DMS153 (cell line): ENCODE measurements at places on chromosomes 1 and 21.

GRCh38 chr1:99748419-99748818, 18.0 kb downstream of the FRRS1 start:
- DNase-seq, result no peak

GRCh38 chr1:241499910-241500309, 19.6 kb downstream of the FH start:
- peak; percentile 62 for DNase-seq

DNA sequence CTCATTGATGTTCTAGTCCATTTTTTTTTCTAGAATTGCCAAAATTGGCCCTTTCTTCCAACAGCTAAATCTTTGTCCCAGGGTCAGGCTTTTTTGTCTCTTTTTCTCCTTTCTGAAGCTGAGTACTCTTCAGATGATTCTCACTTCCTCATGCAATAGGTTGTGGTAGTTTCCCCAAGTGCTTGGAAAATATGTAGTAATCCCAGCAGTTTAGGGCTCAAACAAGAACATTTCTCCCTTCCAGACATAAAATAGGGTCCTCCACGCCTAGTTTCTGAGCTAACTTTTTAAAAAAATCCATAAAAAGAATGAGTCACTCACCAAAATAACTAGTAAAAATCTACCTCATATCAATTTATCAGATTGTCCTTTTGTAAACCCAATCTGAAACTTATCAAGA, 10.0 kb upstream of the MCOLN3 start:
- DNase-seq, result no peak

DNA sequence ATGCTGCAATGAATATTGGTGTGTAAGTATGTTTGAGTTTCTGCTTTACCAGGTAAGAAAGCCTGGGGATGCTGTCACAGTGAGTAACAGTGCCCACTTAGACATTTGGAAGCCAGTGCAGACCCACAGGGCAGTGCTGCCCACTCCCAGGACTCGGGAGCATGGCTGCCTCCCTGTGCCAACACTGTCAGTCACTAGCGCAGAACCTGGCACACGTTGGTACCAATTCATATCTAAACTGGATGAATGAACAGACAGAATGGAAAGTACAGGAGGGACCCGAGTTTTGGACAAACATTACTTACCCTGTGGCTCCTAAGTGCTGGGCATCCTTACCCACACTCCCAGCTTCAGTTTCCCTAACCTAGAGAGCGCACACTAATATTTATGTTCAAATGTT, 1.6 kb upstream of the EVA1C start:
- no peak for DNase-seq

DNA sequence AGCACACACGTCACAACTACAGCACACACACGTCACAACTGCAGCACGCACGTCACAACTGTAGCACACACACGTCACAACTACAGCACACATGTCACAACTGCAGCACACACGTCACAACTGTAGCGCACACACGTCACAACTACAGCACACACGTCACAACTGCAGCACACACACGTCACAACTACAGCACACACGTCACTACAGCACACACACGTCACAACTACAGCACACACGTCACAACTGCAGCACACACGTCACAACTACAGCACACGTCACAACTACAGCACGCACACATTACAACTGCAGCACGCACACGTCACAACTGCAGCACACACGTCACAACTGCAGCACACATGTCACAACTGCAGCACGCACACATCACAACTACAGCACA, 322.6 kb upstream of the AJAP1 start:
- no peak for DNase-seq

- DNase-seq, result no peak
Measured at GRCh38 chr1:171581226-171581625, 40.8 kb upstream of the MYOCOS start.
